NCI-H2171 treated with DMSO at 0.1 percent for 48 hours (cell line): ENCODE measurements at places on chromosomes 12 and 14.
A peak's percentile ranks its signal among the peaks of the same experiment; 100 is the strongest.

- DNase-seq, result peak; percentile 23
Measured at GRCh38 chr12:22625762-22626294, 857 bp downstream of the ETNK1 start.

- no peak for DNase-seq
Measured at GRCh38 chr14:97575677-97576076, 778.5 kb downstream of the VRK1 start.

- DNase-seq, result peak; percentile 13
Measured at GRCh38 chr14:100150932-100151587, 8.4 kb downstream of the DEGS2 start.

GRCh38 chr12:57190037-57190436 lies 26.6 kb upstream of the NXPH4 start:
- DNase-seq, result peak; percentile 82

GRCh38 chr14:53462931-53463778 lies 310.0 kb upstream of the DDHD1 start:
- no peak for DNase-seq

DNA sequence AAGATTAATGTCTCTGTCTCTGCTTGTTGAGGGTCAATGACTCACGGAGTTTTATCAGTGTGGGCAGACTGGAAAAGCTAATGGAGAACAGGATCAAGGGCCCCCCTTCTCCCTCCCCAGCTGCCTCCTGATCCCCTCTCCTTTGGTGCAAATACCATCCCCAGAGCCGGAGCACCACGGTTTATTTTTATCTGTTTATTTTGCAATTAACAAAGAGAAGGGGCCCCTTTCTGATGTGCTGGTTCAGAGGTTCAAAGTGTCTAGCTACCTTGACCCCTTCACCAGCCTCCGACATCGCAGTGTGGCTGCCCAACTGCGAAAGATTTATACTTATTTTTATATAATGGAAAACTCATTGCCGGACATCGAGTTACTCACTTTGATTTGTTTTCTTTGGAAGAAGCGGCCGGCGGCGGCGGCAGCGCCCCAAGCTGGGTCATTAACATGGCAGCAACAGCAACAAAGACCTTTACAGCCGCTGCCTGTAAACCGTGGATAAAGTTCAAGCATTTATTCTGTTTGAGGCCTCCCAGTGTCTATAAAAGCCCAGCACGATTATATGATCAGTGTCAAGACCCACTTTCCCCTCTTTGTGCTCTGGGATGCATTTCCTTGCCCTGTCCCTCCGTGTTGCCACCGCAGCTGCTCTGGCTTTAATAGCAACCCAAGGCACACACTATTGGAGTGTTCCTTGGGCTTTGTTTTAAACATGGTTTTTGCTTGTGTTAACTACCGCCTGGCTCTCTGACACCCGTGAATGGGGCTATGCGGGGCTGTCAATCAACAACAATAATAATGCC lies 47.4 kb upstream of the PARP11 start:
- DNase-seq, result no peak

GRCh38 chr12:52655251-52655650 lies 3.2 kb upstream of the KRT2 start:
- no peak for DNase-seq

DNA sequence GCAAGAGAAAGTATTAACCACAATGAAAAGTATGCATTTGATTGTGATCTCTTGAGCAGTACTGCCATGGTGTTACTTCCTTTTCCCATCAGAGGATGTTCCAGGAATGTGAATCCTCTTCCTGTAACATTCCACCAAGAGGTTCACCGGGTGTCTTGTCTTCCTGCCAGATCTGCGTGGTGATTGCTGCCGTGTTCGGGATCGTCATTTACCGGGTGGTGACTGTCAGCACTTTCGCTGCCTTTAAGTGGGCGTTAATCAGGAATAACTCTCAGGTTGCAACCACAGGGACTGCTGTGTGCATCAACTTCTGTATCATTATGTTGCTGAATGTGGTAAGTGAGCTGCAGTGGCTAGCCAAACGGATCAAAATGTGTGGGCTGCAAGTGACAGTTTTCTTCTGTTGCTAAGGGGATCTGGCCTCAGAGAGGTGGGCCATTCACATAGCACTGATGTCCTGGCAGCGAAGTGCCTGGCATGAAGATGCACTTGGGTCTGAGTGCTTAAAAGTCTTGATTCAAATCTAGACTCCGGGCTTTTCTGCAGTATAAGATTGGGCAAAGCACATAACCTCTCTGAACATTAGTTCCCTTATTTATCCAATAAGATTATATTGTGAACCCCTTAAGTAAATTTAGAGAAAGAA lies 123.4 kb downstream of the SLC5A8 start:
- peak; percentile 24 for DNase-seq

- no peak for DNase-seq
Measured at GRCh38 chr12:52630008-52630500, 11.7 kb upstream of the KRT73 start.

- DNase-seq, result no peak
Measured at GRCh38 chr12:76274420-76275083, 73.7 kb downstream of the BBS10 start.

DNA sequence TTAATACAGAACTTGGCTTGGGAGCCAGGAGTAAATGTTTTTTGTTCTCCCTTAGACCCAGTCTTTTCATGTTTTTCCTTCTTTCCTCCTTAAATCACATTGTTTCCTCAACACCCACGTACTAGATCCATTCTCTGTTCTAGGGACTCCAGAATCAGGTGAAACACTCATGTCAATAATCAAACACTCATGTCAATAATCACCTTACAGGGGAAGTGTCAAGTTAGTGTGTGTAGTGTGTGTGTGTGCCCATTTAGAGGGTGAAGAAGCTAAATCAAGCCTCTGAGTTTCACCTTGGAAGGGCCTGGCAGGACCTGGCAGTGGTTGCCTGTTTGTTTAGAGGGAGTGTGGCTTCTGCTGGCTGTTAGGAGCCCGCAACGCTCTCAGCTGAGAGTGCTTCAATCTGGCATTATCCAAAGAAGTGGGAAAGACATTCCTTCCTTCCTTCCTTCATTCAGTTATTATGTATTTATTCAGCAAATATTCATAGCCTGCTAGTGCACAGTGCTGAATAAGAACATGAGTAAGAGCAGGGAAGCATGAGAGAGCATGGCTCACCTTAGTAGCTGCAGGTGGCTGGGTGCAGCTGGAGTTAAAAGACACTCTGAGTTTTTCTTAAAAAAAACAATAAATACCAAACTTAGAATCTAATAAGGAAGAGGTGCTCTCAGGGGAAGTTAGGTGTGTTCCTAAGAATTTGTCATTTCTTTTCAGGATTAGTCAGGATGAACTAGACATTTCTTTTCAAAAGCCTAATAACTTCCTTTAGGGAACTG lies 17.6 kb upstream of the EID3 start:
- peak; percentile 58 for DNase-seq

- no peak for DNase-seq
Measured at GRCh38 chr12:51473947-51474346, 49.3 kb downstream of the SLC4A8 start.

DNA sequence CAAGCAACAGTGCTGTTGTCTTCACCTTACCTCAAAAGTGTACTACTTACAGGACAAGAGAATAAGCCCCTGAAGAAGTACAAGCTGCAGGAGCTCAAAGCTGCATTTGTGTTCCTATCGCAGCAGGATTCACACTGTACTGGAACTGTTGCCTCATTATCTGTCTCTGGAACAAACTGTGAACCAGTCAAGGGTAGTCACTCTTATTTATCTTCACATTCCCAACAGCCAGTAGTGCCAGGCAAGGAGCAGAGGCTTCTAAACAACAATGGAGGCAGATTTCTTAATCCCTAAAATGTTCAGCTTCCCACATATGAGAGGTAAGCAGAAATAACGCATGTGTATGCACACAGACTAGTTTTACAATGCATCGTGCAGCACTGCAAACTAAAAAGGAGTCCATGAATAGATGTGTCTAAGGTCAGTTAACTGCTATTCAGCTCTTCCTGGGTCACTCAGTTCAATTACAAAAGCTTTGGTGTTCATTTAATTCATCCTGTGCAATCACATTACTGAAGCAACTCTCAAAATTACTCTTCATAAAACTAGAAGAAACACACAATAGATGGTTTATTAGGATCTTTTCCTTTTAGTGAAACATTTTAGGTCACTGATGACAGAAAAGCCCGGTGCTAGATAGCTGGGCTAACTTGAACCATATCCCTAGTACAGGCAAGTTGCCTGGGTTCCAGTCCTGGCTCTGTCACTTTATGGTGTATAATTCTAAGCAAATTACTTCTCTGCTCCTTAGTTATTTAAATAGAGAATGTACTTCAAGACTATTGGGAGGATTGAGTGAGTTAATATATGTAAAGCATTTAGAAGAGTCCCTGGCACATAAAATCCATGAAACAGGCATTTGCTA lies 2.7 kb downstream of the APPL2 start:
- no peak for DNase-seq

DNA sequence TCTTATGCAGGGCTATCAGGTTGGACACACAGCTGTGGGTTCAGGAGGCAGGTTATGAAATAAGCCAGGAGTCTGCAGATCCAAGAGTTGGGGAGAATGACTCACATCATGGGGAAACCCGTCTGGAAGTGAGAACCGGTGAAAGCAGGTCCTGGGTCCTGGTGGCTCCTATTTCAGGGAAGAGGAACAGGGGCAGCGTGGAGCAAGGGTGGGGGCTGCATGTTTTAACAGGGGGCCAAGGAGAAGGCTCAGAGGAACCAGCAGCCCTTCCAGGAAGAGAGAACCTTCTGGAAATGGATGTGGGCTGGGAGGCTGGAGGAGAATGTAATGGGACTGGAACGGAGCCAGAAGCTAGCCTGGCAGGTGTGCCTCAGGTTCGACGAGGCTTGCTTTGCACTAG lies 7.8 kb upstream of the KRT74 start:
- DNase-seq, result peak; percentile 20

DNA sequence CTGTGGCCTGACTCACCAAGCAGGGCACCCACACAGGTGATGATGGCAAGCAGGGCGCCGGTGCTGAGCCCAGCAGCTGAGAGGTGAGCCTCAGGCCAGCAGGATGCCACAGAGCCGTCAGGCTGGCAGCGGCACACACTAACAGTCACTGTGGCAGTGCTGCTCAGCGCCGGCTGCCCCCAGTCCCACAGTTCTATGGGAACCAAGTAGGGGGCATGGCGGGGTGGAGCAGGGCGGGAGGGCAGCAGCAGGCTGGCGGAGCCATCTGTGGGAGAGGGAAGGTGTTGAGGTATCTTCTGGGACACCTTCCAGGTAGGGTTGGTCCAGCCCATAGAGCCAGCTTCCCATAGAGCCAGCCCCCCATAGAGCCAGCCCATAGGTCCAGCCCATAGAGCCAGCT lies 7.0 kb downstream of the PSMB11 start:
- no peak for DNase-seq

- peak; percentile 81 for DNase-seq
Measured at GRCh38 chr12:130838951-130839769, at the start of gene STX2. TSS of gene STX2 (minus strand) at chr12:130839250. CDS start at chr12:130839099, 151 bp downstream.

DNA sequence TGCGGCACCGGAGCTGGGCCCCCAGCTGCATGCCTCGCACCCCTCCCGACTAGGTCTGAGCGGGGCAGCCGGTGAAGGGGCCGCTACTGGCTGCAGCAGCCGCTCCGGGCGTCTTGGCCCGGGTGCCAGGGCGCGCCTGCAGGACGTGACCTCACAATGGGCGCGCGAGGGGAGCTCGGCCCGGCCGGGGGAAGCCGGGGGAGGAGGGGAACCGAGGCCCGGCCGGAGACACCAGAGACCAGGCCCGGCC lies 353 bp downstream of the BAG5 start:
- no peak for DNase-seq

- DNase-seq, result no peak
Measured at GRCh38 chr14:81123811-81124210, 96.9 kb downstream of the GTF2A1 start.

DNA sequence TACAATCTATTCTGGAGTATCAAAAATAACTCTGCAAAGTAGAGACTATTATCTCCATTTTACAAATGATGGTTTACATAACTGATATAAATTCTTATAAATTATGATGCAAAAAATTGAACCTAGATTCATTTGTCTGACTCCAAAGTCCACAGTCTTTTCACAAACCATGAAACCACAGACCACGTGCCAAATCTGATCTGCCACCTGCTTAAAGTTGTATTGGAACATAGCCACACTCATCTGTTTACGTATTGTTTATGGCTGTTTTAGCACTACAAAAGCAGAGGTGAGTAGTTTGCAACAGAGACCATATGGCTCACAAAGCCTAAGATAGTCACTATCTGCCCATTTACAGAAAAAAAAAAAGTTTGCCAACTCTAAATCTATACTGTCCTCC lies 105.3 kb downstream of the KCNH5 start:
- DNase-seq, result peak; percentile 90

DNA sequence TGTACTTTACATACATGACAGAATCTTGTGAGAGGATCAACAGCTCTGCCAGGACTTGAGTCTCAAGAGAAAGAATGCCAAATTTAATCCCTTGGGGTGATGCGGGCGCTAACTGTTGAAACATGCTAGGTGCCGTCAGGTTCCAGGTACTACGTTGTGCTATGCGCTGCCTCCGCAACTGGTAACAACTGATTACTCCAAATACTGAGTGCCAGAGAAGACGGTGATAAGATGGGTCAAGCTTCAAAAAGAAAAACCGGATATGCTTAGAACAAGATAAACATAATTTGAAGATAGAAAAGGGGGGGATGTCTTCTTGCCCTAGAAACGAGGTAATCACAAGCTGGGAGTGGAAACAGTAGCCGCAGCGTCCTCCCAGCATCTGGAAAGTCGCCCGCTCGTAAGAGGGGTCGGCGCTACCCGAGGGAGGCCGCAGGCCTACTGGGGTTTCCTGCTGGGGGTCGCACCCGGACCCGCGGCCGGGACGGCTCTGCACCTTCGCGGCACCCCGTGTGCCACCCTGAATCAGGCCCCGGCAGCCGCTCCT lies 678 bp downstream of the ZBTB25 start:
- DNase-seq, result peak; percentile 67

DNA sequence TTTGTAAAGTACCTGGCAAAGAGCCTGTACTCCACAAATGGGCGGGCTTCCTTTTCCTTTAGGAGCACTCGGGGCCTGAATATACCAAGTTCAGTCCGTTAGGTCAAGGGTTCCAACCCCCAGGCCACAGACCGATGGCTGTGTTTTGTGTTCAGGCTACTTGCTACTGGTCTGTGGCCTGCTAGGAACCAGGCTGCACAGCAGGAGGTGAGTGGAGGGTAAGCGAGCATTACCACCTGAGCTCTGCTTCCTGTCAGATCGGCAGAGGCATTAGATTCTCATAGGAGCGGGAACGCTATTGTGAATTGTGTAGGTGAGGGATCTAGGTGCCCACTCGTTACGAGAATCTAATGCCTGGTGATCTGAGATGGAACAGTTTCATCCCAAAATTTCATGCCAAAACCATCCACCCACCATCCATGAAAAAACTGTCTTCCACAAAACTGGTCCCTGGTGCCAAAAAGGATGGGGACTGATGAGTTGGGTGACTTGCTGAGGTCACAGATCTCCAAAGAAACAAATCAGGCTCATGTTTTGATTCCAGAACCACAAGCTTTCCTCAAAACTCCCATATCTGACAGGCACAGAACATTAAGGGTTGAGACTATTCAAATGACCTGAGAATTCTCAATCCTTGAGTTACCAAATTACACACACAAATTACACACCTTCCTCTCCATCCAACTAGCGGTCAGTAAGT lies 4.2 kb downstream of the CSRP2 start:
- DNase-seq, result no peak

- DNase-seq, result no peak
Measured at GRCh38 chr12:54428050-54429013, 9.3 kb upstream of the ITGA5 start.
